ENCODE measurements at places on chromosomes 2 and 18. TPM values are rescaled to one million over a fixed set of nuclear protein-coding genes. Genes with fewer than 3 reads are reported as not detected.

DNA sequence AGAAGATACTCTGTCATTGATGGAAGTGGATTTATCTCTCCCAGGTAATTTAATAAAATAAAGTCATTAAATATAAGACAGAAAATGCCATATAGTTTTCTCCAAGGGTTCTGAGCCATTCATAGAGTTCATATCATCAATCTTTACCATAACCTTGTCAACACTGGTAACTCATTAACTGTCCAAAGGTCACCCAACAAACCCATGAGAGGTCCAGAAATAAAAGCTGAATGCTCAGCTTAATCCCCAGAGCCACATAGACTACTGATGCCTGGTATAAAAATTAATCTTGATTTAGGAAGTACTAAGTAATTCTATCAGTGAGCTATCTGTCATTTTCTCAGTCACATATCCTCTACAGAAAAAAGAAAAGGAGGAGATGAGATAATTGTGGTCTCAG, 903.0 kb upstream of the DDX18 start:
- no peak for DNase-seq

Gene CCDC195
- total RNA-seq: not detected

Gene CYTIP
- total RNA-seq: under 0.01 TPM

GRCh38 chr18:63367053-63367953, at the start of gene KDSR:
Gene KDSR (minus strand): TSS chr18:63367206. CDS start chr18:63367118, 88 bp downstream.
- DNase-seq: peak; percentile 99

DNA sequence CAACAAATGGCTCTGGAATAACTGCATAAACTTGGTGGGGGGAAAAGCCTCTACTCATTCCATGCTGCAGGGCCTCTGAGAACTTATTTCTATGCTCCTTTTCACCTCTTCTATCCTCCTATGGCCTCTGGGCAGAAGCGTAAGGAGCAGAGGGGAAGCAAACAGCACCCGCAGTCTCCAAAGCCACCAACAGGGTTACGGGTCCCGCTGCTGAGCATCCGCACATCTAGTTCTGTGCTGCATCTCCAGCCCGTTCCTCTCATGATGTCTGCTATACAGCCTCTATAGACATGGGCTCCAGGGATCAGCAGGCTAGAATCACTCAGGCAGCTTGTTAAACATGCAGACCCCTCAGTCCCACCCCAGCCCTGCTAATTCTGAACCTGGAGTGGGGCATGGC, 25.9 kb downstream of the PSTPIP2 start:
- DNase-seq: no peak

GRCh38 chr2:145524303-145524702, 1004.4 kb upstream of the ZEB2 start:
- DNase-seq: no peak

Gene TYMS
- 15.1 TPM for total RNA-seq

DNA sequence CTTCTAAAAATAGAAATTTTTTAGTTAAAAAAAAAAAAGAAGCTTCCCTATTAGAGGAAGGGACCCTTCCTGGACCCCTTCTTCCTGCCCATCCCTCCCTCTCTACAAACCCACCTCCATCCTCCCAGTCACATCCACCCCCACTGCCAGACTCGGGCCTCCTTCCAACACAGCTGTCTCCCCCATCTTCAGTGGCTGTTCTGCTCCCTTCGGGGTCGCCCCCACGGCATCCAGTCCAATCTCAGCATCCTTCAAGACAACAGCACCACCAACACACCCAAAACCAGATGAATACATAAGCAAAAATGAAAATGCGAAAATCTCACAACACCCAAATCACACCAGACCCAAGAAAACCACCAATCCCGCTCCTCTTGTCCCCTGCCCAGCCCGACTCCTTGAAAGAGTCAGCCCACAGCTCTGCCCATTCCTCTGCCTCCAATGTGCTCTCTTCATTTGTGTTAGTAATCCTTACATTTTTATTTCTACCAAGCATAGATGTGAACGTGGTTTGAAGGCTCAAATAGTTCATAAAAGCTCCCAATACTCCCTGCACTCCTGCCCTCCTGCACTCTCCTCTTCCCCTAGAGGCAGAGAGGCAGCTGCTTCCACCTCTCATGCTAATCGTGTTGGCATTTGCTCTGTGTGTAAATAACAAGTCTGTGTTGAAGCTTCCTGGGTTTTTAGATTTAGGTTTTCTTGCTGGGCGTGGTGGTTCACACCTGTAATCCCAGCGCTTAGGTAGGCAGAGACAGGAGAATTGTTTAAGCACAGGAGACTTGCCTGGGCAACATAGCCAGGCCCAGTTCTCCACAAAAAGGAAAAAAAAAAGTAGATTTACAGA, 37.0 kb downstream of the MAL start:
- no peak for DNase-seq

Gene ALKAL2
- not detected for total RNA-seq

Gene CDKL4
- 4.3 TPM for total RNA-seq

DNA sequence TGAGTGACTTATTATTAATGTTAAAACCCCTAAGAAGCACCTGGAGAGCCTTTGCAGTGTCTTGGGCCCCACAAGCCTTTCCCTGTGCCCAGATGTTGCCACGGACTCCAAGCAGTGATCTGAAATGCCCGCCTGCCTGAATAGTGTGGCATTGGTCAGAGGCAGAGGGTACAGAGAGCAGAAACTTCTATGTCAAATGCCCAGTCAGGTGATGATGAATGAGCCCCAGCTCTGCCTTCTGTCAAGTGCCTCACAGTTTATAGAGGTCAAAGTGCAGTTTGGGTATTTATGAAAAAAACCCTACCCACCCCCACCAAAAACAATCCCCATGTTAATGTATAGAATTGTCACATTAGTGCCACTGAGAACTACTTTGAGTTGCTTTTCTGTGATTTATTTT, 170.0 kb upstream of the SIX3 start:
- DNase-seq: no peak

- peak; percentile 2 for DNase-seq
Measured at GRCh38 chr18:25348386-25349130, 3.4 kb downstream of the ZNF521 start.

GRCh38 chr18:44497757-44498490, 182.8 kb upstream of the SETBP1 start:
- no peak for DNase-seq

DNA sequence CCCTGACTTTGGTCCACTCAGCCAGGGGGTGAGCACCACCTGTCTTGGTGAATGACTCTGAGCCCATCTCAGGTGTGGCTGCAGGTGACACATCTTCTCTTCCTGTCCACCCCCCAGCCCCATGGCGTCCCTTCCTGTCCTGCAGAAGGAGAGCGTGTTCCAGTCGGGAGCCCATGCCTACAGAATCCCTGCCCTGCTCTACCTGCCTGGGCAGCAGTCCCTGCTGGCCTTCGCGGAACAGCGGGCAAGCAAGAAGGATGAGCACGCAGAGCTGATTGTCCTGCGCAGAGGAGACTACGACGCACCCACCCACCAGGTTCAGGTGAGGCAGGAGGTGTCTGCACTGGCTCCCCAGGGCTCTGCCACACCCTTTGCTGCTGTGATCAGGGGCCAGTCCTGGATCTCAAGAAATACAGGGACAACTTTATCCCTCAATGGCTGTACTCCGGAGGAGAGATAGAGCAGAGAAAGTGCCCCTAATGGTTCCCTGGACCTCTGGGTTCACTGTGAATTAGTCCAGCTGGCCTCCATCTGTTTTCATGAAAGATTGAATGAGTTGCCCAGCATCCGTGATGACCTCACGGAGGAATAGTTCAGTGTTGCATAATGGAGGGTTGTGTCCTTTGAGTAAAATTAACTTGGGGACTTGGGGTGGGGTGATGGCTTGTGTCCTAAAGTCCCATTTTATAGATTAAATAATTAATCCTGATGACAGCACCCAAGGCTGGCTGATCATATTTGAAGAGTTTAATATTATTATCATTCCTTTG, at the start of gene NEU2:
Gene NEU2, plus strand, starts transcription at position 122 of the 770 bp plus-strand sequence. Its CDS starts 0 bp downstream, at position 122.
- DNase-seq: peak; percentile 19

Measured in fibroblast of villous mesenchyme (primary cell).